ENCODE measurements at places on chromosomes 3 and 15.

GRCh38 chr3:160953686-160954085, 151.5 kb downstream of the B3GALNT1 start:
- DNase-seq, result no peak

DNA sequence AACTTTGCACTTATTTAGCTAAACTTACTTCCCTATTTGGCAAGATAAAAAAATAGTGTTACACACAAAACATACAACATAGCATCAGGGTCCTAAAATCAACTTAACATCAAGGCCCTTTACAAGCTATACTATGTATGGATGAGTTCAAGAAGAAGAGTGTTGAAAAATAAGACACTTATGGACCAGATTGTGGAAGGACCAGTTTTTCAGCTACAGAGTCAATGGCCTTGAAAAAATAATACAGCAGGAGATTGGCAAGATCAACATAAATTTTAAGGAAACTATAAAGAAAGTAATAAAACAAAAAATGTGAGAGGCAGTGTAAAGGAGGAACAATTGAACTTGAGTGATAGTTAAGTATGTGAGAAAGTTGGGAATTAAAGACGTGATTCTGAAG, 66.3 kb upstream of the BBX start:
- no peak for DNase-seq

GRCh38 chr15:43939070-43939469, 112.3 kb downstream of the WDR76 start:
- DNase-seq, result no peak

- no peak for DNase-seq
Measured at GRCh38 chr15:89457086-89457485, 39.3 kb downstream of the RHCG start.

DNA sequence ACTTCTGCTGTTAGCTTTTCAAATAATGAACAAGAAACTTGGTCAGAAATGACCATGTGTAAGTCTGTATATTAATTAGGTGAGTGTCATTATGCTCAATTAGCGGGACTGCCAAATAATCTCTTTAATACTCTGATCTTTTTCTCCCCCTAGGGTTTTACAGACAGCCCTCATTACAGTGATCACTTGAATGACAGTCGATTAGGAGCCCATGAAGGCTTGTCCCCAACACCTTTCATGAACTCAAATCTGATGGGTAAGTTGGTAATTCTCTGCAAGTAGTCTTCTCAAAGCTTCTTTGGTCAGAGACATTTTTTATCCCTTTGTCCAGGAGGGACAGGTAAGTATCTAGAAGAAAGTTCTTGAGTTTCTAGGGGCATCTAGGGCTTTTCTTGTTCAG, 173.2 kb downstream of the TCF12 start:
- no peak for DNase-seq

DNA sequence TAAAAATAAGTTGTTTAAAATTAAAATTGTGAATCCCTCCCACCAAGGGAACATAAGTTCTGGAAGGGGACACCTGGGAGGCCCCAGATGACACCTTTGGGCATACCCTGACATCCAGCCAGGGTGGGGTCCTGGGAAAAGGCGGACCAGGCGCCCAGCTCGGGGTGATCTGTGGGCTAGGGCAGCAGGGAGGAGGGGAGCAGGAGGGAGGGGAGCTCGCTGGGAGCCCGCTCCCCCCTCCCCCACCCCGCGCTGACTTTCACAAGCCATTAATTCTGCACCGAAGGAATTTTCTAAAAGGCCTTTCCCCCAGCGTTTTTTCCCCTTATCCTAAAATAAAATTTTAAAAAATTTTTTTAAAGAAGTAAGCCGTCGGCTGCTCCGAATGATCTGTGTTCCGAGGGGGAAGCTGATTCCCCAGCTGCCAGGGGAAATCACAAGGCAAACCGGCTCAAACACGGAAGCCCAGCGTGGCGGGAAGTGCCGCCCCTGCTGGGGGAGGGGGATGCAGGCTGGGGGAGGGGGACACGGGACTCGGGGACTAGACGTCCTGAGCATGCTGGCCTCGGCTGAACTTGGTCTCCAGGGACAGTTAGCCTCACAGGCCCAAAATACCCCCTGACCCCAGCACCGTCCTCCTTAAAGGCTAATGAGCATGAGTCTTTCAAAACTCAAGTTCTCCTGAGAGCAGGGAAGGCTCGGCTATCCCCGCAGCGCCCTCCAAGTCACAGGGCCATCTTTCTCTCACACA, 13.9 kb downstream of the PLXND1 start:
- DNase-seq, result no peak

- no peak for DNase-seq
Measured at GRCh38 chr3:194470615-194471014, 16.2 kb downstream of the ATP13A3 start.

GRCh38 chr3:40782111-40782721, 257.5 kb downstream of the ZNF621 start:
- no peak for DNase-seq

DNA sequence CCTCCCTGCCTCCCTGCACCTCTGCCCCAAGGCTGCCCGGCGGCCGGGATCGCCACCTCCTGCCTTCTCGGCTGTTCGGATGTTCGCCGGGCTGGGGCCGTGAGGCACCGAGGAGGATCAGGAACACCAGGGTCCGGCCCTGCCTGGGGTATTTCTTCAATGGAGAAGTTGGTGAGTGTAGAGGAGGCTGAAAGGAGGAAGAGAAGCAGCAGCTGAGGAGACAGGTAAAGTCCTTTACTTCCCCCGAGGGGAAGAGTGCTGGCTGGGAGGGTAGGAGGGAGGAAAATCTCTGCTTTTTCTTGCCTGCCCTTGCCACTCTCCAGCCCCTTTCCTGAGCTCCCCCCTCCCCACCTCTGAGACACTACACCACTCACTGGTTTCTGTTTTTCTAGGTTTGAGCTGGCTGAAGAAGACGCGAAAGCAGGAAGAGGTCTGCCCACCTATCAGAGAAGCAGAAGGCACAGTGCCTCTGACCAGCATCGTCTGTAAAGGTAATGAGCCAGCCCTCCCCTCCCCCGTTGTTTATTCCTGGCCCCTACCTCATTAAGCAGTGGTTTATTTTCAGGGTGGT, 519 bp downstream of the ASB7 start:
- no peak for DNase-seq

- no peak for DNase-seq
Measured at GRCh38 chr15:87901008-87901407, 355.5 kb downstream of the NTRK3 start.

DNA sequence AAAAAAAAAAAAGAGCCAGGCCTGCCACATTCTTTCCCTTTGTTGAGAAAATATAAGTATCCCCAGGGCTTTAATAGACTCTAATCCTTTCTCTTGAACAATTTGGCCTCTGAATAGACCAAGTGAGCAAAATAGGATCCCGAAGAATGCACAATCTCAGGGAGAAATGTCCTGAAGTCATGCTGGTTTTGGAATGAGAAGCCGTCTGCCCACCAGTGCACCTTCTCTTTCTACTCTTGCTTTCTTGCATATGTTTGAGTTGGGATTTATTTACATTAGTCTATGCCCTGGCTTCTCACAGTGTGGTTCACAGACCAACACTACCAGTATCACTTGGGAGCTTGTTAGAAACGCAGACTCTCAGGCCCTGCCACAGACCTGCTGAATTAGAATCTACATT, 153.0 kb downstream of the ZNF621 start:
- no peak for DNase-seq

DNA sequence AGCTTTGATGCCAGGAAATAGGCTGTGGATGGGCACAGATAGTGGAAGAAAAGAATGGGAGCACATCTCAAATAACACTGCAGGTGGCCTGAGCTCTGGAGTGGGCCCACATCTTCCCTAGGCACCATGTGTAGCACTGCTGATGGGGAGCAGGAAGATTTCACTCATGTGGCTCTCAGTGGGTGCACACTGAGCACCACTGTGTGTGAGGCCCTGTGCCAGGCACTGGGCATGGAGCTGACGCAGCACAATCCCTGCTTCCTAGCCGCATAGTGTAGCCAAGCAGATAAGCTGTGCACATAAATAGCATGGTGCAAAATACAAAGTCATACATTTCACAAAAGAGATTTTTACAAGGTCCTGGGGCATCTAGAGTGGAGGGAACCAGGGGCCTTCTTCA, 101.6 kb downstream of the MOBP start:
- no peak for DNase-seq

GRCh38 chr3:56918111-56918568, 116.4 kb upstream of the ARHGEF3 start:
- DNase-seq, result no peak

DNA sequence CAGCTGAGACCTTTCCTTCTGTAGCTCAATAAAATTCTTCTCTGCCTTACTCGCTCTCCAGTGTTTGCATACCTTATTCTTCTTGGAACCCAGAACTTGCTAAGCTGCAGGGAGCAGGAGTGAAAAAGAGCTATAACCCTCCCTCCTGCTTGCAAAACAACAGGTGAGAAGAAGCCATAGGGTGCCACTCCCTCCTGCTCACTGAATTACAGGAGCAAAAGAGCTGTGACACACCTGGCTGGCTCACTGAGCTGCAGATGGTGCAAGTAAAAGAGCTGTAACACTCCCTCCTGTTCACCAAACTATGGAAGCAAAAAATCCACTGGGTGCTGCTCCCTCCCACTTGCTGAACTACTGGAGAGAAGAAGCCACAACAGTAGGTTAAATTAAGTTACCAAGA, 44.2 kb upstream of the C2CD4B start:
- no peak for DNase-seq
